ENCODE measurements at places on chromosomes 6 and 20.

GRCh38 chr6:30568245-30568644, 3.0 kb upstream of the ABCF1 start:
- DNase-seq = no peak

- no peak for DNase-seq
These were observed 354.1 kb downstream of the RFPL4B start for GRCh38 chr6:112701201-112701600.

DNA sequence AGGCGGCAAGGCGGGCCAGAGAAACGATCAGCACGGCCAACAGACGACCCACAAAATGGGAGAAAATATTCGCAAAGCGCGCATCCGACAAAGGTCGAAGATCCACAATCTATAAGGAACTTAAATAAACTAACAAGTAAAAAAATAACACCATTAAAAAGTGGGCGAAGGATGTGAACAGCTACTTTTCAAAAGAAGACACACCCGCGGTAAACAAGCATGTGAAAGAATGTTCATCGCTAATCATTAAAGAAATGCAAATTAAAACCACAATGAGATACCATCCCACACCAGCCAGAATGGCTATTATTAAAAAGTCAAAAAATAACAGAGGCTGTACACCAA, 117.8 kb upstream of the SIRPA start:
- no peak for DNase-seq

- DNase-seq = no peak
These were observed 4.0 kb downstream of the PKIG start for GRCh38 chr20:44586289-44586911.
